Natural killer cell (primary cell): ENCODE measurements at places on chromosomes 4 and X. TPM values are rescaled to one million over a fixed set of nuclear protein-coding genes. Genes with fewer than 3 reads are reported as not detected.

DNA sequence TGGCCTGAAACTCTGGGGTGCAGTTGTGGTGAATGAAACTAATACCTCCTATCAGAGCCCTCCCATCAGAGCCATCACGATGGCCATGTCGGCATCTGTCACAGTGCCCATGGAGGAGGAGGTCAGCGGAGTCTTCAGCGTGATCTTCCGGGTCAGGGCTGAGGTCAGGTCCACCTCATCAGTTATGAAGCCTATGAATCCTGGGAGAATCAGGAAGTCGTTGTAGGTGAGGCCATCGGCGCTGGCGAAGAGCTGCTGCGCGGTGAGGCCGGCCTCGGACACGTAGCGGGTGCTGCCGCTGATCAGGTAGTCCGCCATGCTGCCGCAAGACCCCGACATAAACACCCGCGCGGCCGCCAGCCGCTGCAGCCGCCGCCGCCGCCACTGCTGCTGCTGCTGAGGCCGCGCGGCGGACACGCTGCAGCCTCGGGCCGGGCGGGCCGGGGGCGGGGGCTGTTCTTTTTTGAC lies 376.7 kb upstream of the MAOA start:
- no peak for DNase-seq
- H3K4me1 ChIP-seq, result no peaks in the 10 kb centered on the region
- no peak overlapping the region for H3K27ac ChIP-seq
- no peaks in the 10 kb centered on the region for H3K27me3 ChIP-seq
- no peak overlapping the region for H3K4me3 ChIP-seq

DNA sequence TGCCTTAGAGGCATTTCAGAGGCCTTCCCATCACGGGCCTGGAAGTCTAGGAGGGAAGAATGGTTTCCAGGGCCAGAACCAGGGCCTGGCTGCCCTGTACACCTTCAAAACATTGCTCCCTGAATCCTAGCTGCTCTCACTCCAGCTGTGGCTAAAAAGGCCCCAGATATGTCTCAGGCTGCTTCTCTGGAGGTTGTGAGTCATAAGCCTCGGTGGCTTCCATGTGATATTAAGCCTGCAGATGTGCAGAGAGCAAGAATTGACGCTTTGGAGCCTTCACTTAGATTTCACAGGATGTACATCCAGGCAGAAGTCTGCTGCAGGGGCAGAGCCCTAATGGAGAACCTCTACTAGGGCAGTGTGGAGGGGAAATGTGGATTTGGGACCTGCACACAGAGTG lies 502.5 kb downstream of the GRXCR1 start:
- no peaks in the 10 kb centered on the region for H3K27me3 ChIP-seq
- H3K4me3 ChIP-seq, result no peak overlapping the region
- H3K36me3 ChIP-seq, result no peaks in the 10 kb centered on the region
- no peak overlapping the region for H3K27ac ChIP-seq

DNA sequence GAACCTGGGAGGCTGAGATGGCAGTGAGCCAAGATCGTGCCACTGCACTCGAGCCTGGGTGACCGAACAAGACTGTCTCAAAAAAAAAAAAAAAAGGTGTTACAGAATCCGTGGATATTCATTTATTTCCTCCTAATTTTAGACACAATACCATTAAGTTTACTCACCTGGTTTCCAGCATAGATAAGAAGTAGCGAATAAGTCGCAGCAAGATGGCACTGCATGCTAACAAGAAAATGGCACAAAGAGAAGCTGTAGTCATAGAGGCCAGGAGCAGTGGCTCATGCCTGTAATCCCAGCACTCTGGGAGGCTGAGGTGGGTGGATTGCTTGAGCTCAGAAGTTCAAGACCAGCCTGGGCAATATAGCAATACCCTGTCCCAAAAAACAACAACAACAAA lies 17.0 kb upstream of the MOB1B start:
- no peaks in the 10 kb centered on the region for H3K27me3 ChIP-seq
- H3K4me3 ChIP-seq, result no peak overlapping the region

- H3K27me3 ChIP-seq, result no peaks in the 10 kb centered on the region
- DNase-seq, result no peak
- H3K36me3 ChIP-seq, result no peaks in the 10 kb centered on the region
- H3K4me1 ChIP-seq, result no peaks in the 10 kb centered on the region
- H3K27ac ChIP-seq, result no peak overlapping the region
- H3K4me3 ChIP-seq, result no peak overlapping the region
Measured at GRCh38 chr4:77433418-77433733, 172.2 kb upstream of the CXCL13 start.

Gene BEND2
- 0.48 TPM for total RNA-seq

Gene RENBP
- 14.3 TPM for total RNA-seq

Gene F8A3
- total RNA-seq, result 33.8 TPM

GRCh38 chr4:66767442-66767841 lies 777.9 kb downstream of the CENPC start:
- H3K27ac ChIP-seq, result no peak overlapping the region
- H3K4me3 ChIP-seq, result no peak overlapping the region
- no peaks in the 10 kb centered on the region for H3K4me1 ChIP-seq
- H3K36me3 ChIP-seq, result no peaks in the 10 kb centered on the region
- no peaks in the 10 kb centered on the region for H3K27me3 ChIP-seq

GRCh38 chrX:38154818-38155217 lies 65.9 kb downstream of the SRPX start:
- no peaks in the 10 kb centered on the region for H3K4me1 ChIP-seq
- no peak overlapping the region for H3K4me3 ChIP-seq
- H3K36me3 ChIP-seq, result no peaks in the 10 kb centered on the region
- no peak for DNase-seq
- H3K27me3 ChIP-seq, result no peaks in the 10 kb centered on the region
- no peak overlapping the region for H3K27ac ChIP-seq

GRCh38 chrX:33133320-33133719 lies 78.0 kb downstream of the DMD start:
- H3K4me3 ChIP-seq, result no peak overlapping the region
- no peak for DNase-seq
- H3K36me3 ChIP-seq, result no peaks in the 10 kb centered on the region
- no peaks in the 10 kb centered on the region for H3K4me1 ChIP-seq

- H3K36me3 ChIP-seq, result peaks cover 46% of the 10 kb centered on the region
- DNase-seq, result no peak
- H3K27me3 ChIP-seq, result no peaks in the 10 kb centered on the region
- H3K27ac ChIP-seq, result no peak overlapping the region
Measured at GRCh38 chr4:87117732-87118075, 102.7 kb downstream of the KLHL8 start.

DNA sequence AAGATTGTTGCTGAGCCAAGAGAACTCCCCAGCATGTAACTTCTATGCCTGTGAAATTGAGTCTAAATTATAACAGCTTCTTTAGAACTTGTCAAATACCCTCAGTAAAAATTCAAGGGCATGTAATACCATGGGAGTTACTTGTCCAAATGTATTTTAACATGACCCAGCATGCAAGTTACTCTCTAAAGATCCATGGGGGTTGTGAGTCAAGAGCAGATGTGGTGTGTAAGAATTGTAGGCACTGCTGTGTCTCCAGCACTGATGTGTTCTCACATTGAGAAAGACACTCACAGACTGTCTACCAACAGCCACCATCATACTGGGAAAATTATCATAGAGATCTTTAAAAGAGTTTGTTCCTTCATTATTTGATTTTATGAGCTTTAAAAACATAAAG lies 237.4 kb upstream of the IL1RAPL1 start:
- no peak overlapping the region for H3K27ac ChIP-seq
- H3K4me1 ChIP-seq, result no peaks in the 10 kb centered on the region
- no peaks in the 10 kb centered on the region for H3K27me3 ChIP-seq
- DNase-seq, result no peak

GRCh38 chr4:157818946-157819692 lies 353.7 kb downstream of the GASK1B start:
- H3K36me3 ChIP-seq, result no peaks in the 10 kb centered on the region
- no peaks in the 10 kb centered on the region for H3K4me1 ChIP-seq
- no peak overlapping the region for H3K27ac ChIP-seq
- H3K27me3 ChIP-seq, result no peaks in the 10 kb centered on the region

Gene IL21
- not detected for total RNA-seq

Gene TBL1X
- total RNA-seq, result 43.8 TPM

DNA sequence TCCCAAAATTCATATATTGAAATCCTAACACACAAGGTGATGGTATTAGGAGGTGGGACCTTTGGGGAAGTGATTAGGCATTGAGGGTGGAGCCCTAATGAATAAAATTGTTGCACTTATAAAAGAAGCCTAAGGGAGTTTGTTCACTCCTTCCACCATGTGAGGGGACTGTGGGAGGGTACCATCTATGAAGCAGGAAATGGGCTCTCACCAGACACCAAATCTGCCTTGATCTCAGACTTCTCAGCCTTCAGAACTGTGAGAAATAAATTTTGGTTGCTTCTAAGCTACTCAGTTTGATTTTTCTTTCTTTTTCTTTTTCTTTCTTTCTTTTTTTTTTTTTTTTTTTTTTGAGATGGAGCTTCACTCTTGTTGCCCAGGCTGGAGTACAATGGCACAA lies 116.2 kb upstream of the GPC3 start:
- H3K27me3 ChIP-seq, result no peaks in the 10 kb centered on the region
- no peak overlapping the region for H3K4me3 ChIP-seq
- no peaks in the 10 kb centered on the region for H3K36me3 ChIP-seq
- H3K4me1 ChIP-seq, result no peaks in the 10 kb centered on the region
- H3K27ac ChIP-seq, result no peak overlapping the region

GRCh38 chrX:155105919-155106318 lies 34.6 kb downstream of the BRCC3 start:
- no peak overlapping the region for H3K4me3 ChIP-seq
- H3K36me3 ChIP-seq, result peaks cover 4% of the 10 kb centered on the region

Gene GC
- total RNA-seq, result not detected

GRCh38 chrX:24093746-24094145 lies 39.0 kb downstream of the EIF2S3 start:
- no peaks in the 10 kb centered on the region for H3K4me1 ChIP-seq
- no peaks in the 10 kb centered on the region for H3K36me3 ChIP-seq
- no peak for DNase-seq
- H3K4me3 ChIP-seq, result no peak overlapping the region
- H3K27ac ChIP-seq, result no peak overlapping the region

GRCh38 chr4:127138586-127138985 lies 494.2 kb upstream of the INTU start:
- DNase-seq, result no peak
- H3K4me3 ChIP-seq, result no peak overlapping the region
- H3K27ac ChIP-seq, result no peak overlapping the region
- no peaks in the 10 kb centered on the region for H3K27me3 ChIP-seq
- H3K36me3 ChIP-seq, result no peaks in the 10 kb centered on the region
- H3K4me1 ChIP-seq, result no peaks in the 10 kb centered on the region

- no peak overlapping the region for H3K4me3 ChIP-seq
- no peak overlapping the region for H3K27ac ChIP-seq
- DNase-seq, result no peak
- no peaks in the 10 kb centered on the region for H3K36me3 ChIP-seq
- H3K4me1 ChIP-seq, result no peaks in the 10 kb centered on the region
- H3K27me3 ChIP-seq, result no peaks in the 10 kb centered on the region
Measured at GRCh38 chrX:6169407-6169806, 59.3 kb downstream of the NLGN4X start.

- no peak for DNase-seq
- H3K4me3 ChIP-seq, result no peak overlapping the region
- H3K36me3 ChIP-seq, result no peaks in the 10 kb centered on the region
- H3K27me3 ChIP-seq, result peaks cover 29% of the 10 kb centered on the region
- peaks cover 13% of the 10 kb centered on the region for H3K4me1 ChIP-seq
Measured at GRCh38 chr4:168631241-168632162, 134.7 kb downstream of the PALLD start.

GRCh38 chr4:86961605-86962295 lies 26.9 kb downstream of the AFF1 start:
- no peaks in the 10 kb centered on the region for H3K27me3 ChIP-seq
- no peak overlapping the region for H3K4me3 ChIP-seq
- H3K36me3 ChIP-seq, result no peaks in the 10 kb centered on the region
- H3K27ac ChIP-seq, result peak overlapping the region; percentile 25
- H3K4me1 ChIP-seq, result peaks cover 15% of the 10 kb centered on the region
- DNase-seq, result no peak

DNA sequence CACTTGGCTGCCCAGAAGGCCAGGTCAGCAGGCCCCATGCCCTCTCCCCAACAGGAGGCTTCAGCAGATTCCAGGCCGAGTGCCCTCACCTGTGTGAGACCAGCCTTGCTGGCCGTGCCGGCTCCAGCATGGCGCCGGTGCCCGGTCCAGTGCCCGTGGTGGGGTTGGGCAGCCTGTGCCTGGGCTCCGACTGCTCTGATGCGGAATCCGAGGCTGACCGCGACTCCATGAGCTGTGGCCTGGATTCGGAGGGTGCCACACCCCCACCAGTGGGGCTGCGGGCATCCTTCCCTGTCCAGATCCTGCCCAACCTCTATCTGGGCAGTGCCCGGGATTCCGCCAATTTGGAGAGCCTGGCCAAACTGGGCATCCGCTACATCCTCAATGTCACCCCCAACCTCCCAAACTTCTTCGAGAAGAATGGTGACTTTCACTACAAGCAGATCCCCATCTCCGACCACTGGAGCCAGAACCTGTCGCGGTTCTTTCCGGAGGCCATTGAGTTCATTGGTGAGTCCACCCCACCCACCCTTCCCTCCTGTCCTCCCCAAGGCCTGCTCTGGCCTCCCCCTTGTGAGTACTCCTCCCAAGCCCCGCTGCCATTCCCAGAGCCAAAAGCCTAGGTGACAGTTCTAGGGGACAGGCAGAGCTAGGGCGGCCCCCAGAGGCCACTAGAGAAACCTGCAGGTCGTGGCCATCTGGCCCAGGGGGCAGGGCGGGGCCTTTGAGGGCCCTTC lies 2.3 kb downstream of the DUSP9 start:
- peaks cover 6% of the 10 kb centered on the region for H3K27me3 ChIP-seq
- no peaks in the 10 kb centered on the region for H3K36me3 ChIP-seq
- peak; percentile 62 for DNase-seq
- peaks cover 10% of the 10 kb centered on the region for H3K4me1 ChIP-seq
- no peak overlapping the region for H3K4me3 ChIP-seq

GRCh38 chrX:44068043-44068442 lies 94.9 kb upstream of the NDP start:
- H3K4me1 ChIP-seq, result no peaks in the 10 kb centered on the region
- no peak for DNase-seq
- no peak overlapping the region for H3K4me3 ChIP-seq
- no peaks in the 10 kb centered on the region for H3K36me3 ChIP-seq
- H3K27me3 ChIP-seq, result no peaks in the 10 kb centered on the region

- DNase-seq, result no peak
- H3K4me3 ChIP-seq, result no peak overlapping the region
- H3K36me3 ChIP-seq, result no peaks in the 10 kb centered on the region
- H3K27me3 ChIP-seq, result no peaks in the 10 kb centered on the region
Measured at GRCh38 chr4:145740806-145741205, 60.9 kb downstream of the C4orf51 start.

Gene HERC5
- total RNA-seq, result 17.9 TPM

Gene GAGE12F
- total RNA-seq, result not detected

- no peaks in the 10 kb centered on the region for H3K4me1 ChIP-seq
- H3K4me3 ChIP-seq, result no peak overlapping the region
- no peak overlapping the region for H3K27ac ChIP-seq
Measured at GRCh38 chrX:152861116-152861515, 30.3 kb downstream of the NSDHL start.
